Fibroblast of the aortic adventitia (primary cell): ENCODE measurements at places on chromosomes 4 and X. TPM values are rescaled to one million over a fixed set of nuclear protein-coding genes. Genes with fewer than 3 reads are reported as not detected.

DNA sequence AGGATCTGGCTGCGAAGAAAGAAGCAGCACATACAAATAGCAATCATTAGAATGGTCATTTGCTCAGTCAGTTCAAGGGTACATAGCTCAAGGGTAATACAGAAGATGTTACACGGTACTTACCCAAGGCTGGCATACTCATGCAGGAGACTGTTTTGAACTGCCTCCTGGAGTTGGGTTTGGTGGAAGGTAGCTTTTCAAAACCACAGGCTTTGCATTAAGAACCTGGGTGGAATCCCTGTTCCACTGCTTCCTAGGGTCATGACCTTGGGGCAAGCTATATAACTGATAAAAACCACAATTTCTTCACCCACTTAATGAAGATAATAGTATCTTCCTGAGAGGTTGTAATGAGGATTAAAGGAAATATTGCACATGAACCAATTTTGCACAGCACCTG lies 36.5 kb downstream of the TBC1D9 start:
- no peak for DNase-seq

The CXCL5 gene
- total RNA-seq: 0.36 and 2.2 TPM in 2 replicates

The PABPC5 gene
- total RNA-seq: 1.8 and 8.1 TPM in 2 replicates

DNA sequence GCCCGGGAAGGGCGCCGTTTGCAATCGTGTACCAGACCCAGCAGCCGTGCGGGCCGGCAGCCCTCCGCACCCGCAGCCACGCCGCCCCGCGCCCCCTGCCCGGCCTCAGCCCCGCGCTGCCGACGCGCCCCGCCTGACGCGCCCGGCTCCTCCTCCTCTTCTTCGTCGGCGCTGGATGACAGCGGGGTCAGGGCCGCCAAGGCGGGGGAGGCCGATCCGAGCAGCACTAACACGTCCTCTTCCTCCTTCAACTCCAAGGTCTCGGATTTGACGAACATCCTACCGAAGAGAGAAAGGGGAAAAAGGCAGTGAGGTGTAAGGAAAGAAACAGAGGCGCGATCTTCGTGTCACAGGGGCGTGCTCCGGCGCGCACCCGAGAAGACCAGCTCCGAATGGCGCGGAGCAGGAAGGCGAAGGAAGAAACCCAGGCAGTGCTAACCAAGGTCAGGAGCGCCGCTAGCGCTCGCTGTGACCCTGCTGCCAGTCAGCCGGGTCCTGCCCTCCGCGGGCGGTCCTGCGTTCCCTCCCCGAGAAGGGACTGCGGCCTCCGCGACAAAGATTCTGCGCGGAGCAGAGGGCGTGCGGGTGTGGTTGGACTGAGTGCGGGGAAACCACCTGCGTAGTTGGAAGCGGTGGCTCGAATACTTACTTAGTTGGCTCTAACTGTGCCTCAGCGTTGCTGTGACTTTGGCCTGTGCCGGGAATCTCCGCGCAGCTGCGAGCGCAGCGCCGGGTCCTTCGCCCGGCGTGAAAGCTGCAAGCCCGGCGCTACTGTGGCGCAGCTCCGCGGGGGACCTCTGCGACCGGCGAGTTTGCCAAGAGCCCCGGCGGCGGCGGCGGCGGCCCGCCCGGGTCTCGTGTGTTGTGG lies 548 bp downstream of the NEUROG2 start:
- DNase-seq: peak; percentile 31

- DNase-seq: peak; percentile 53
Measured at GRCh38 chr4:41156574-41156973, 57.8 kb downstream of the APBB2 start.

GRCh38 chr4:38867478-38868058 lies at the start of gene FAM114A1:
Gene FAM114A1 (plus strand): TSS chr4:38867806. CDS start chr4:38878079, 10,273 bp downstream.
- peak; percentile 76 for DNase-seq

The MUC7 gene
- not detected in 2 replicates for total RNA-seq

The VEGFD gene
- total RNA-seq: 0.90 and 1.6 TPM in 2 replicates

- no peak for DNase-seq
Measured at GRCh38 chr4:36215627-36216026, 28.7 kb downstream of the ARAP2 start.

The MAGEC2 gene
- 0.09 TPM in 1 of 2 replicates, not detected in the other for total RNA-seq

The CPE gene
- total RNA-seq: 79.4 and 116 TPM in 2 replicates

The ANXA3 gene
- 12.3 and 31.2 TPM in 2 replicates for total RNA-seq

DNA sequence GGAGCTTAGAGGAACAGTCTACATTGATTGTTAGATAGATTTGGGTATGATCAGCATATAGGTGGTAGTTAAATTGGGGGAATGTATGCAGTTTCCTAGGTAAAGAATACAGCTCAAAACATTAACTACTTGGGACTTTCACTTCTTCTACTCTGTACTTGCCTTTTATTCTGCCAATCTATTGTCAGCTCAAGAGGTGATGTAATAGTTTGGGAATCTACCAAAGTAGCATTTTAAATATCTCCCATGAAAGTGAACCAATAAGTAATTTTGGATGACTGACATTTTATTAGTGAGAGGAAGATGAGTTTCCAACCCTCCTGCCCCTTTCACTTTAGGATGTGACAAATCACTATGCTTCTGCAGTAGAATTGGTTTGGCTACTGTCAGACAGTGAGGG lies 43.4 kb downstream of the NUDT6 start:
- DNase-seq: no peak

GRCh38 chrX:54695231-54695630 lies 102.8 kb downstream of the ITIH6 start:
- peak; percentile 45 for DNase-seq

The ARHGAP4 gene
- 0.27 and 6.0 TPM in 2 replicates for total RNA-seq
